Glomerular endothelial cell (primary cell): ENCODE measurements at places on chromosomes 4 and X.

DNA sequence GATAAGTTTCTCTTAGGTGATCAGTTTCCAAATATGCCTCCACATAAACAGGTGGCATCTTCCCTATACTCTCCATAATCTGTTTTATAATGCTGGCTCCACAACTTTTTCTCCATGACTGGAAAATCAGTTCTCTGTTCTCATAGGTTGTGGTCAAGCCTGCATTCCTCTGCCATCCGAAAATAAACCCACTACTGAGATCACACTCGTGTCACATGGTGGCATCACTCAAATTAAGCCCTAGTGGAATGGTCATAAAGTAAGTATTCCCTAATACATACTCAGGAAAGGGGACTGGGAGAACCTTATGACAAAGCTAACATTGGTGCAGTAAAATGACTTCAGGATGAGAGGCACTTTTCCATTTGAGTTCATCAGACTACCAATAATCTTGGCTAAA, 37.6 kb downstream of the MAGED4B start:
- DNase-seq: no peak

DNA sequence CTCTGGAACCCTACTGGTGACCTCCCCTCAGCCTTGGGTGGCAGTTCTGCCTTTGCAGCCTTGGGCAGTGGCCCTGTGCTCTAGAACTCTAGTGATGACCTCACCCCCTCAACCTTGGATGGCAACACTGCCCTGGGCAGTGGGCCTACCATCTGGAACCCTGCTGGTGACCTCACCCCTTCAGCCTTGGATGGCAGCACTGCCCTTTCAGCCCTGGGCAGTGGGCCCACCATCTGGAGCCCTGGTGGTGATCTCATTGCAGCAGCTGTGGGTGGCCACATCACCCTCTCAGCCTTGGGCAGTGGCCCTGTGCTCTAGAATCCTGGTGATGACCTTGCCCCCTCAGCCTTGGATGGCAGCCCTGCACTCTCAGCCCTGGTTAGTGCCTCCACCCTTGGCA, 129.3 kb downstream of the RBMX2 start:
- no peak for DNase-seq

- DNase-seq: no peak
Observed at GRCh38 chr4:130329036-130329435, 1233.1 kb downstream of the C4orf33 start.

- peak; percentile 41 for DNase-seq
Observed at GRCh38 chr4:87949961-87950360, 25.6 kb upstream of the SPP1 start.

GRCh38 chr4:124065936-124066335, 646.6 kb downstream of the ANKRD50 start:
- DNase-seq: no peak

GRCh38 chr4:67632492-67632891, 68.5 kb downstream of the UBA6 start:
- DNase-seq: no peak

- DNase-seq: no peak
Observed at GRCh38 chrX:629230-630006, 1.2 kb upstream of the SHOX start.

DNA sequence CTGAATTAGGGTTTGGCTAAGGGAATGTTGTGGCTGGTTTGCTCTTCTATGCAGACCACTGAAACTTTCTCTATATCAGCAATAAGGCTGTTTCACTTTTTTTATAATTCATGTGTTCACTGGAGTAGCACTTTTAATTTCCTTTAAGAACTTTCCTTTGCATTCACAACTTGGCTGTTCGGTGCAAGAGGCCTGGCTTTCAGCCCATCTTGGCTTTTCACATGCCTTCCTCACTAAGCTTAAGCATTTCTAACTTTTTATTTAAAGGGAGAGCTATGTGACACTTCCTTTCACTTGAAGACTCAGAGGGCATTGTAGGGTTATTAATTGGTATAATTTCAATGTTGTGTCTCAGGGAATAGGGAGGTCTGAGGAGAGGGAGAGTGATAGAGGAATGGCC, 142.3 kb downstream of the SHROOM4 start:
- DNase-seq: no peak

GRCh38 chr4:165992283-165992682, 119.2 kb downstream of the TLL1 start:
- no peak for DNase-seq

- peak; percentile 22 for DNase-seq
Observed at GRCh38 chr4:157700898-157701694, 471.7 kb downstream of the GASK1B start.

GRCh38 chr4:183223053-183223452, 97.0 kb downstream of the CLDN22 start:
- DNase-seq: no peak

DNA sequence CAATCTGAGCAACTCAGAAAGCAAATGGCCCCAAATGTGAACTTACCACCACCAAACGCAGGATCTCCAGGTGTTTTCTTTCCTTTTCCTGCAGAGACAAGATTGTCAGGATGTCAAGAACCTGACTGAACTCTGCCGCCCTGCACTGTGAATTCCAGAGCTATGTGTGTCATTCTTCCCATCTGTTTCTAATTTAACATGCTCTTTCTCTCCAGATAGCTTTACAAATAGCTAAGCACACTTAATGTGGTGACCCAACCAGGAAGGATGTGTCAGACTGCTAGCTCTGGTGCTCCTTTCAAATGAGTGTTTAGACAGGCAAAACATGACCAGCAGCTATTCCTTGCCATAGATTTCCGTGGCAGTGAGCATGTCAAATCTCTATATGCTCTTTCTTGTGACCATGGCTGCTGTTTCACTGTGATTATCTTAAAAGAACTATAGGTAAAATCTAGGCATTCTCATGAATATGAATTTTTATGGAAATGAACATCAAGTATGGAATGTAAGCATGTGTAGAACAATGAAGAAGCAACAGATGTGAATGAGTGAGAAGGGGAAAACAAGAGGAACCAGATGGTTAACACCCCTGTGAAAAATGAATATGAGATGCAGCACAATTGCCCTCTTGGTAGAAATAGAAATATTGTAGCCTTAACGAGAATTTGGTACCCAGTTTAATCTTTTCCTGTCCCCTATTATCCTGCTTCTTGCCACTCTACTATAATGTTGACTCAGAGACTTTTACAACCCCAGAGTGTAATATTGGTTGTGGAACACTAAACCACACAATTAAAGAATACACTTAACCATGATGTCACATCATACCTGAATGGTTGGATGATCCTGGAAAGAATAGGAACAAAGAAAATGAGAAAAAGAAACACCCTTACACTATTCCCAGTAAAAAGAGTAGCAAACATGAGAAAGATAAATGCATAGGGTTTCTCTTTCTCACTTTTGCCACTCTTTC, 247.8 kb upstream of the DKK2 start:
- no peak for DNase-seq

DNA sequence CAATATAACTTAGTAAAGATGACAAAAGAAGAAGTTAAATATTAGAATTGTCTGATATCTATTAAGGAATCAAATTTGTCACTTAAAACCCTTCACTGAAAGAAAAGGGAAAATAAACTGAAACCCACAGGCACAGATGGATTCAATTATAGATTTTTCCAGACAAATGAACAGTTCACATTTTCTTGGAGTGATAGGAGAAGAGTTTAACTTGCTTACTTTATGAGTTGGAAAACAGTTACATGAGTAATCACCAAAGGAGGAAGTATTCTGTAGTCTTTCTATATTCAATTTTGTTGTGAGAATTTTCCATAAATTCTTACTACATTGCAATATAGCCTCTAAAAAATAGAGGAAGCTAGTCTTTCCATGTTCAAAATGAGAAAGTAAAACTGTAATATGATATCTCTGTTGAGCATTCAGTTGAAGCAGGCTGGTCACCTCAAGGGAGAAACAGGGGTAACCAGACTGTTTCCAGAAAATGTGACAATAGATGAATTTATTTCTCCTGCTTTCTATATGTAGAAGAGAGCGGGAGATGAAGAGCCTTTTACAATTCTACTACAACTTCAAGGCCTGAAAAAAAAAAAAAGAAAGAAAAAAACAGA, 330.3 kb upstream of the EPHA5 start:
- no peak for DNase-seq

GRCh38 chrX:134932528-134933217, 58.1 kb upstream of the SMIM10 start:
- DNase-seq: no peak

DNA sequence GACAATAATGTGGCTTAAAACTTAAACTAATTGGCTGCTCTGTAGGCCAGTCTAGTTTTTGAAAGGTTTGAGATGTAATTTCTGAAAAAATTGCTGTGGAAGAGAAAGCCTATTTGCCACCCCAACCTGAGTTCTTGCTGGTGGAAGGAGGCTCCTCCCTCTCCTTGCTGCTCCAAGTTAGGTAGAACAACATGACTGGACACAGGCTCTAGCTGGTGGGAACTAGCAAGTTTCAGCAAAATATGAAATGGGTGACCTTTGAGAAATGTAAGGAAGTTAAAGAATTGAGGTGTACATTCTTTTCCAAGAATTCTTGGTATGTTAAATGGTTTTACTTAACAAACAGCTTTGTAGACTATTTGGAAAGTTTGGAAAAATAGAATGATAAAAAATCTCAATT, 8.0 kb downstream of the RPL34 start:
- DNase-seq: no peak

GRCh38 chr4:39427520-39428114, 20.9 kb downstream of the KLB start:
- DNase-seq: no peak

- no peak for DNase-seq
Observed at GRCh38 chrX:107429090-107429489, 20.4 kb upstream of the FRMPD3 start.

DNA sequence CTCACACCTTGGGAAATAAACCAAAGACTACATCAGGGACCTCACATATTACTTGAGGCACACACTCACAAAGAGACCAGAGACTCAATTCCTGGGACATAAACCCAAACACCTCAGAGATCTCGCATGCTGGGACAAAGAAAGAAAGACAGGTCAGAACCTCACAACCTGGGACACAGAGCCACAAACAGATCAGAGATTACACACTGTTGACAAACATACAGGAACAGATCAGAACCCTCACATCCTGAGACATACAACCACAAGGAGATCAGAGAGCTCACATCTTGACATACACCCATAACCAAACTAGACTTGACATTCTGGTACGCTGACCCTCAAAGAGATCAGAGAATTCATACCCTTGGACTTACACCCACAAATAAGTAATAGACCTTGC, 17.3 kb downstream of the SUV39H1 start:
- no peak for DNase-seq

GRCh38 chr4:116627545-116627944, 457.8 kb downstream of the TRAM1L1 start:
- no peak for DNase-seq

DNA sequence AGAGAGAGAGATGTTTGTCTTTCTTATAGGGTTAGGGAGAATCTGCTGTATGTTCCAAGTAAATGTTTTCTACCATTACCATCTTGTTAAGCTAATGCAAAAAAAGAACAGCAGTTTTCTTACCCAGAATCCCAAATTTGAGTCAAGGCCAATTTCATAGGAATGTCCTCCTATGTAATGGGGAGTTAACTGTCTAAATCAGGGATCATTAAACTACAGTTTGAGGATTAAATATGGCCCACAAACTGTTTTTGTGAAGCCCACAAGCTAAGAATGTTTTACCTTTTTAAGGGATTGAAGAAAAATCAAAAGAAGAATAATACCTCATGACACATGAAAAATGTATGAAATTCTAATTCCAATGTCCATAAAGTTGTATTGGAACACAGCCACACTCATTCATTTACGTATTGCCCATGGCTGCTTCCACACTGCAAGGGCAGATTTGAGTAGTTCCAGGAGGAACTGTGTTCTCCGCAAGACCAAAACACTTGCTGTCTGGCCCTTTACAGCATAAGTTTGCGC, 113.2 kb upstream of the SPRY1 start:
- no peak for DNase-seq

DNA sequence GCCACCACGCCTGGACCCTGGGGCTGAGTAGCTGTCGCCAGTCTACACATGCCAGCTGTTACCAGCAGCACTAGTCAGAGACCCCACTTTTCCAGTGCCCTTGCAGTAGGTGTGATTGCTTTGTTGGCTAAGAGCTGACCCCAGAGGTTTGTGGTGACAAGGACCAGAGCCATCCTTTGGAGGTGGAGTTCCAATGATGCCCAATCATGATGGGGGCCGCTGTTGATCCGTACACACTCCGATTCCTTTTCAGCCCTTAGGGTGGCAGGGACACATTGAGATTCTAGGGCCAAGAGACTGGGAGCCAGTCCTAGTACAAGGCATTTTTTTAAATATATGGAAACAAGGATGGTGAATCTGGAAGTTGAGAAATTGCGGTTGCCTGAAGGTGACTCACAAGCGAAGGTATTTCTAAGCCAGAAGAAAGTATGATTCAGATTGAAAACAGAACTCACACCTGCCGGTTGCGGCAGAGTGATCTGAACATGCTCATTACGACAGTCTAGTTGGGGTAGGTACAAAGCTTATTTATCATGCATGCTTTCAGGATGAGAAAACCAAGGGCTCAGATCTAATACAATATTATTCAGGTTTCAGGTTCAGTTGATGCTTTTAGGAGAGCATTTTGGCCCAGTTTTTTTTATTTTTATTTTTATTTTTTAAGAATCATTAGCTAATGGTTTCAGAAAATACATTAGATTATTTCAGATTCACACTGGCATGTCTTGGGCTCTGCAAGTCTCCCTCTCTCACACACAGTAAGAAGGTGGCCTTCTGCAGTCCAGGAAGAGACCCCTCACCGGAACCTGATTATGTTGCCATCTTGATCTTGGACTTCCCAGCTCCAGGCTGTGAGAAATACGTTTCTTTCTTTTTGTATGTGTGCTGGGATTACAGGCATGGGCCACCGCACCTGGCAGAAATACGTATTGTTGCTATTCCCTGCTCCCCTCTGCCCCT, 43.4 kb downstream of the SHROOM2 start:
- no peak for DNase-seq

GRCh38 chr4:41374490-41374889, 117.8 kb downstream of the UCHL1 start:
- DNase-seq: no peak

DNA sequence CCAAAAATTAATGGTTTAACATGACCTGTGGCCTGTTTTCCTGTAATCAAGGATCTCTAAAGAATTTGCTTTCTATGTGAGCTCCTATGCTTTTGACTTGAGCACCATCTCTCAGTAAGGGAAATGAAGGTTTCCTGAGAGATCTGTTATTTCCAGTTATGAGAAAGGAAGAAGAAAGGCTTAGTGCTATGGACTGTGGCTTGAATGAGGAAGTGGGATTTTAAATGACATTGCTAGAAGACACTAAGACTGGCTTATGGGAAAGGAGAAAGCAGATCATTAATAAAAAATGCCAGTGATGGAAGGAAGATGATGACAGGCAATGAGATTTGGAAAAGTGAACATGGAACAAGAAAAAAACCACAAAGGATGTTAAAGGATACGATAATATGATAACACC, 285.4 kb downstream of the OPHN1 start:
- DNase-seq: no peak

- no peak for DNase-seq
Observed at GRCh38 chrX:48785540-48786214, 713 bp upstream of the GATA1 start.

- DNase-seq: no peak
Observed at GRCh38 chr4:44425614-44426208, 22.9 kb downstream of the KCTD8 start.

- no peak for DNase-seq
Observed at GRCh38 chr4:35697210-35697736, 547.0 kb downstream of the ARAP2 start.

- DNase-seq: no peak
Observed at GRCh38 chr4:56619160-56619559, 61.9 kb downstream of the HOPX start.
